Pons (tissue), 1 donor: ENCODE measurements at places on chromosomes 3 and 15.

DNA sequence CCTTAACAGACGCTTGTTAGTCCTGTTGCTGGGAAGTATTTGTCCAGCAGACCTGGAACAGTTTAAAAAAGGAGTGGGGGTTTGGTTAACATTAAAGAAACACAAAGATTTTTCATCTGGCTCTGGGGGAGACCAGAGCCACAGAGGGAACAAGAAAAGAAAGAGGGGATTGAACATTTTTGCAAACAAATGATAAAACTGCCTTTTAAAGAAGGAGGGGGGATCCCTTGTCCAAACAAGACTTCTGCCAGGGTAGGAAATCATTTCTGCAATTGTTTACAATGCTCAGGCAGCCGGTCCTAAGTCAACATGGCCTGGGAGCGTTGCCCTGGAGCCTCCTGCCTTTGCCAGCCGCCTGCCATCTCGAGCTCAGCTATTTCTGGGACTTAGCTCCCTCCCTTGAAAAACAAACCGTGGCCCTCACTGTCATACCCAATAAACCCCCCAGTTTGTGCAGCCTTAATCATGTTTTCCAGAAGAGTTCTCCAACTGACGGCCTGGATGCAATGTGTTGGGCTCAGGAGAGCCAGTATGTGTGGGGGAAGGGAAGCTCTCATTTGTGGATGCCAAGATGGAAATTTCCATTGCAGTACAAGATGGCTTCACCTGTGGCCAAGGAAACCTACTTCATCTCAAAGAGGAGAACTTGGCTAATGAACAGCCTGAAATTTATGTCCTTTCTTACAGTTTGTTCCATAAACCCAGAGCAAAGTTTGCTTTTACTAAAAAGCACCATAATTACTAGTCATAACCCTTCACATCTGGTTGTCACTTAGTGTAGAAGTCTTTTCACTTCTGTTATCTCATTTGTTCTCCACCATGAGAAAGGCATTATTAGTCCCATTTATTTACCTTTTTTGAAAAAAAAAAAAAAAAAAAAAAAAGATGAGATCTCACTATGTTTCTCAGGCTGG, 75.9 kb upstream of the RNU6-1 start:
- DNase-seq, result peak; percentile 51

DNA sequence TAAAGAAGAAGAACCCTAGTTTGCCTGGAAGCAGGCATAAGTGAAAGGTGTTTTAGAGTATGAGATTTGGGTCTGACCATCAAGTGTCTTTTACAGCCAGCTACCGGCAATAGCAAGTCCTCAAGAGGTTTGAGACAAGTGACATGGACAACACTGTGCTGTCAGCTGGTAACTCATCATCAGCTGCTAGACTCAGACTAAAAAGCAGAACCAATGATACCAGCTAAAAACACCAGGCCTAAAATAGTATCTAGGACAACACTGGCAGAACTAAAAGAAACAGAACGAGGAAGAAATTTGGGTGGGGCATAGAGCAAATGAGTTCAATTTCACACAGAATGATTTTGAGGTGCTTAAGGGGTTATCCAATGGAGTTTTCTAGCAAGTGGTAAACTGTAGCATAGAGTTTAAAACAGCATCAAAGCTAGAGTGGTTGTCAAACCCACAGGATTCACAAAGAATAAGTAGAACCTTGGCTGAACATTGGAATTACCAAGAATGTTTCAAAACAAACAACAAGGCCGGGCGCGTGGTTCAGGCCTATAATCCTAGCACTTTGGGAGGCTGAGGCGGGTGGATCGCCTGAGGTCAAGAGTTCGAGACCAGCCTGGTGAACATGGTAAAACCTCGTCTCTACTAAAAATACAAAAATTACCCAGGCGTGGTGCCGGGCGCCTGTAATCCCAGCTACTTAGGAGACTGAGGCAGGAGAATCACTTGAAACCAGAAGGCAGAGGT, 3.9 kb downstream of the CIAO2A start:
- DNase-seq, result peak; percentile 82

- no peak for DNase-seq
Measured at GRCh38 chr3:58180940-58181587, 29.7 kb downstream of the DNASE1L3 start.

- DNase-seq, result peak; percentile 100
Measured at GRCh38 chr3:9422712-9423424, 25.5 kb downstream of the SETD5 start.

DNA sequence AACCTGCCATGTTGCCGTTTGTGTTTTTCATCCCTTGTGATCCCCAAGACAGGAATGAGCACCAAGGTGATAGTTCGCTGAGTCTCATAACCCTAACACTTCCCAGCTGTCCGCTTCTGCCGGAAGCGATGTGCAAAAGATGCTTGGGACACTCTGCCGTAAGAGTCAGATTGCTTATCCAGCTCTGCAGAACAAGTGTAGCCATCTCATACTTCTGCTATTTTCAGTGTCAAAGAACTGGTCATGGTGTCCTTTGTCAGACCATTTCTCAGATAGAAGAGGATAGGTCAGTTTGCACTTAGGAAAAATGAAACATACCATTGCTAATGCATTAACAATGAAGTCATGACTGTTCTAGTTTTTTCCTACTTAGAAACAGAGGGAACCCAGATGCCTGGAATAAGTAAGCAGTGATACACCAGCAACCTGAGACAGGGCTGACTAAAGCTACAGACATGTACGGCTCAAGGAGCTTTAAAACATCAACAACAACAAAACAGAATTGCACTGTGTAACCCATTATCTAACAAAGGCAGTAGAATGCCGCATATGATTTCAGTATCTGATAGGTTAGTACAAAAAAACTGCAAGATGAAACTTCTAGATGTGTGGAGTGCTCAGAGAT, 134.0 kb upstream of the IL12A start:
- peak; percentile 70 for DNase-seq

DNA sequence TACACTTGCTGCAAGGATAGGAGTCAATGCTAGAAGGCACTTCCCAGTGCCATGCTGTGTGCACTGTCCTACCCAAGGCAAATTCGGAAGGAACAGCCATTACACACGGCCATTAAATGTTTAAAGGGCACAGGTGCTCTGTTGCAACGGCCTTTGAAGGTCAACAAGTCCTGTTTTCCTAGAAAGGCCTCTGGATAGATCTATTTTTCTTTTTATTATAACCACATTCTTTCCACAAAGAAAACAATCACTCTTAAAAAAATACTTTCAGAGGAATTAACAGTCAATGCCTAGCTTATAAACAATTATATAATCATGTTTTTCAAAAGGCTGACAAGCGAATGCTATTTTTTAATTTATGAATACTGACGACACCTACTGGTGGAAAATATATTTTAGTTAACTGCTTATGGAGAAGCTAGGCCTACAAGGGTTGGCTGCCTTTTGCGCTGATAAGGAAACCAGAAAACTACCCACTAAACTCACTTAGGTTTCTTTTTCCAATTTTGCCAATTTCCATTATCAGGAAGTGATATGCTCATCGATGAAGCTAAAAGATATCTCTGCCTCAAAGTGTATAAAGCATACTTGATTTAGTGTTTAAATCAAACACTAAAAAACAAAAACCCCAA, 2.4 kb downstream of the ARHGEF3 start:
- DNase-seq, result peak; percentile 96

DNA sequence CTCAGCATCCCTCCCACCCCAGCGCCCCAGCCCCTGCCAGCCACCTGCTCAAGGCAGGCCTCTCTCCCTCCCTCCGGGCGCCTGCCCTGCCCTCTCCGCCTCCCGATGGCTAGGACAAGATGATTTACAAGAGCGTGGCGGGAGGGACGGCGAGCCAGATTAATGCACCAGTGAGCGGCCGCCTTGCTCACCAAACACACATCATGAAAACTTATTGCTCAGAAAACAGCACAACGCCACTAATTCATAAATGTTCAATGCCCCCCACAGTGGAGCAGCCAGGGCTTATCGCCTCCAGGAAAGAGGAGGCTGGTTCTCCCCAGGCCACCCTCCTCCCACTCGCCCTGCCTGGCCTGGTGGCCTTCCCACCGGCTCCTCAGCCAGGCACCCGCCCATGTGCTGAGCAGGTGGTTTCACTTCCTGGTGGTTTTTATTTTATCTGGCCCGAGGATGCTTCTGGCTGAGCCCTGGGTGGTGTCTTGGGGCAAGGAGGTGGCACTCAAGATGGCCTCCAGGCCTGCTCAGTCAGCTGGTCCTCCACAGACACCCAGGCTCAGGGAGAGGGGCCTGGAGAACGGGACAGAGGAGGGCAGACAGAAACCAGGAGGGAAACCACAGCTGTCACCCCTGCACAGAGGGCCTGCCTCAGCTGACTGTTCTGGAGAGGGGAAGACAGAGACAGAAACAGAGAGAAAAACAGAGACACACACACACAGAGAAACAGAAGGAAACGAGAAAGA, 284.9 kb downstream of the UACA start:
- peak; percentile 63 for DNase-seq

- no peak for DNase-seq
Measured at GRCh38 chr3:166743481-166744134, 636.5 kb downstream of the ZBBX start.

- DNase-seq, result no peak
Measured at GRCh38 chr3:42067326-42067725, 23.8 kb upstream of the TRAK1 start.

- no peak for DNase-seq
Measured at GRCh38 chr15:82060817-82061216, 15.0 kb upstream of the MEX3B start.

DNA sequence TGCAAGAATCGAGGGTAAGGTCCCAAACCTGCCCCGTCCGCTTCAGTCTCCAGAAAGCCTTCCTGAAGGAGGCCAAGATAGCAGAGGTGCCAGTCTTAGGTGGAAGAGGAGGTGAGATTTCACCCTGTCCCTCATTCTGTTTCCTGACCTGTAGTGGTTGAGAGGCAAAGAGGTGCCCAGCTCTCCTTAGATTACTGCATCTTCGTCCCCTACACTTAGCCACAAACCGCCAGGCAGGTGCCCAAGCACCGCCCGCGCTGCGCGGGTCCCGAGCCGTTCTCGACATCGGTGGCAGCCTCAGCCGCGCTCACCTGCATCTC, 23.8 kb upstream of the POLG start:
- no peak for DNase-seq

DNA sequence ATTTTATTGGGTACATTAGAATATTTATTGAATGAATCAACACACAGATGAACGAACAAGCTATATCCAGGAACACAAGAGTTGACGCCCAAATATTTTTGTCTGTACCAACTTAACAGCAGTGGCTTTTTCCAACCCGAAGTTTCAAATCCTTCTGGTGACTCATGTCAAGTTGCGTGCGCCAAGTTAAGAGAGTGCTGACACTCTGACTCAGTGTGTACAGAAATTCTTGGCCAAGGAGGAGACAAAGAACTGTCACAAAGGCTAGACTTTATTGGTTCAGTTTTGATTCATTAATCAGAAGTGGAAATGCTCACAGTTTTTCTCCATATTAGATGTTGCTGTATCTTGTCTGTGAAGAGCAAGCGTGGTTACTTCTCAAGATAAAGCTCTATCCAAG, 59.6 kb upstream of the TSC22D2 start:
- DNase-seq, result peak; percentile 19

- DNase-seq, result no peak
Measured at GRCh38 chr3:28019740-28020139, 221.7 kb upstream of the CMC1 start.

GRCh38 chr3:111846717-111847116, 12.3 kb upstream of the PHLDB2 start:
- DNase-seq, result no peak

- DNase-seq, result peak; percentile 81
Measured at GRCh38 chr15:51982013-51982769, 10.6 kb upstream of the LEO1 start.

DNA sequence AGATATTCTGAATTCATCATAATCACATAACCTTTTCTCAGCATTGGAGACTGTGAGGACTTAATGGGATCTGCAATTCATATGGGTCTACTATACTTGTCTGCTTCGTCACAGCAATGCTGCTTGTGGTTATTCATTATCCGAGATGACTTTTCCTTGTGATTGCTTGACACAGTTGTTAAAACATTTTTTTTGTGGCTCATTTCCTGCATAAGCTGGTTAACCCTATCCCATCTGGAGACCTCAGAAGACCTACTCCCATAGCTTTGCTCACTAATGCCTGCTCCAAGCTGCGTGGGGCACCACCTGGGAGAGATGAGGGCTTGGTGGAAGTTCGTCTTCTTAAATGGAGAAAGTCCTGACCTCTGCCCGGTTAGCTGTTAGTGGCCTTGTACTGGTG, 360.8 kb downstream of the CHST2 start:
- DNase-seq, result no peak

GRCh38 chr15:31467361-31467760, 140.7 kb downstream of the KLF13 start:
- DNase-seq, result no peak

DNA sequence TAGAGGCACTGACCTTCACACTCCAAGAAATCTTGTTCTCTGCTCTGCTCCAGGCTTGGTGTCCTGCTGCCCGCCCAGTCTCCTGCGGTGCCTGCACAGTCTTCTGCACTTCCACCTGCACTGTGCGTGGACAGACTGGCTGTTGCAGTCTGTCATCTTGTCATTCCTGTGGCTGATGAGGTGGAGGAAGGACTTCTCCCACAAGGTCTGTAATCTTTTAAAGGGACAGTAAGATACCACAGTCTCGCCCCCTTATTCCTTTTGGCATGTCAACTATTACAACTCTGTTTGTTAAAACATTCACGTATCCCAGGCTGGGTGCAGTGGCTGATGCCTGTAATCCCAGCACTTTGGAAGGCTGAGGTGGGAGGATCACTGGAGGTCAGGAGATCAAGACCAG, 54.1 kb upstream of the IGF2BP2 start:
- DNase-seq, result no peak

GRCh38 chr3:50675179-50676030, 678 bp downstream of the DOCK3 start:
- no peak for DNase-seq

DNA sequence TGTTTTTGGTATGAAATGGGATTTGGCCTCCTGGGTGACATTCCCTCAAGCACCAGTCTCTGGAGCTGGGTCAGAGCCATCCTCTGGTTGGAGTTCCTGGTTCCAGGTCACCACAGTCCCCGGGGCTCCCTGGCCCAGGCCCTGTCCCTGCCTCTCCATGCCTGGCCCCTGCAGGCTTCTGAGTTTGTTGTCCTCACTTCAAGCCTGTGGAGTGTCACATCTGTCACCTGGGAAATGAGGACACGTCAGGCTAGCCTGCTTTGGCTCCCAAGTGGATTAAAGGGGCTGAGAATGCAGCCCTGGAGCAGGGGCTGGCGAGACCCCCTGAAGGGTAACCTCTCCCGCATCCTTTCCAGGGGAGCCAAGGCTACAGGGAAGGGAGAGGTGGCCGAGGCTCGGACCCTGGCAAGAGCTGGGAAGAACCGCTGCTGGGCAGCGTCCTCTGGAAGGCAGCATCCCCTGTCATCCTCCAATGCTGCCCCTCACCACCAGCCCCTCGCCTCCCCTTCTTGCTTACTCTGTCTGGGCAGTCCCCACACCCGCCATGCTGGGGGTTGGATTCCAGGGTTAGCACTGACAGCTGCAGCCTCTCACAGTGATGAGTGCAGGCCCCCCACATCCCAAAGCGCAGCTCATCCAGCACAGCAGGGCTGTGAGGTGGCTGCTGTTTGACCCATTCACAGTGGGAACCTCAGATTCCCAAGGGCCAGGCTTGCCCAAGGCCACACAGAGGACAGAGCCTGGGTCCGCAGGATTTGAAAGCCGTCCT, 75.5 kb upstream of the IQSEC1 start:
- no peak for DNase-seq
